Glomerular endothelial cell (primary cell): ENCODE measurements at places on chromosomes 7 and 10.

DNA sequence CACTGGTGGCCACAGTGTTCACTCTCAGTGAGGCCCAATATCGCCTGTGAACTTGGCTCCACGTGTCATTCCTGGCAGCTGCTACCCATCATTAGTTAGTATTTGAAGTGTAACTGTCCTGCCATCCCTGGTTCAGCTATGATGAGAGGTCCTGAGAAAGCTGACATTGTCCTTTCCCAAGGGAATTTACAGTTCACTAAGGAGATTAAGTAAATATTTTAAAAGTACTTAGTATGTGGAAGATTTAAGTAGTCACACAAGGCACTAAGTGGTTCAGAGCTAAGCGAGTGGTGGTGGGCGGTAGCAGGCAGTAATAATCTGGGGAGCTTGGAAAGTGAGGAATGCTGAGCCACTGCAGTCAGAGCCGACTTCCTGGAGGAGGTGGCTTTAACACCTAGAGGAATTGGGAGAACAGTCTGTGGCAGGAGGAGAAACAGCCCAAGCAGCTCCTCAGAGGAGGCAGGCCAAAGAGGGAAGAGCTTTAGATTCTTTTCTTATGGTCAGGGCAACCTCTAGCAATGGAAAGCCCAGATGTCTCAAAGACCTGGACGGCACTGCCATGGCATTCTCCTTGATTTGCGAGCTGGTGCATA is 519.7 kb downstream of the LRMDA start:
- DNase-seq: no peak

- DNase-seq: peak; percentile 89
Measured at GRCh38 chr10:53403688-53404087, 631.1 kb upstream of the MBL2 start.

- no peak for DNase-seq
Measured at GRCh38 chr7:159177284-159177953, 32.8 kb upstream of the VIPR2 start.

DNA sequence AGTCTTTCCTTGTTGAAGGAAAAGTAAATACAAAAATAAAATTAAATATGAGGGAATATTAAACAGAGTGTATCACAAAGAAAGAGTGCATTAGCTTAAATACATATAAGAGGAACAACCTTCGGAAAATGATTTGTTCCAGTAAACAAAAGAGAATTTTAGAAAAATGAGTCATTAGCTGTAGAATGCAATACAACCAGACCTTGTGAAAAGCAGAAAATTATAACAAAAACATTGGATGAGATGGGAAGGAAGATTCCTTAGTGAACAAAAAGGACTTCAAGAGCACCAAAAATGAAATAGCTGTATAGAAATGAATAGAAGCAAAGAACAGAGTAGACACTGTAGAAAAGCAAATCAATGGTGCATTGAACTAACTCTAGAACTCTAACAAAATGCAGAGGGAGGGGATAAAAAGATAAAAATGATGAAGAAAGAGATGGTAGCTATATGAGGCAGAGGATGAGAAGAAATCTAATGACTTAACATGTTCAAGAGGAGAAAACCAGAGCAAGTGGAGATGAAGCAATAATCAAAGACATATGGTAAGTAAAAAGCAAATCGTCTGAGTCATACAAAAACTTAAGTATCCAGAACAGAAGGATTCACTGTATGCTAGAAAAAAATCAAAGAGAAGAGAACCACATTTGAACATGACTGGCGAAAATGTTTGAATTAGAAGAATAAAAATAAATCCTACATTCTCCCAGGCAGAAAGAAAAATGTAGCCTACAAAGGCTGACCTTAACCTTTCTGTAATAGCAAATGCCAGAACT is 190.5 kb downstream of the TMEM26 start:
- DNase-seq: no peak

- DNase-seq: no peak
Measured at GRCh38 chr7:138258197-138258559, 181.9 kb downstream of the AKR1D1 start.

DNA sequence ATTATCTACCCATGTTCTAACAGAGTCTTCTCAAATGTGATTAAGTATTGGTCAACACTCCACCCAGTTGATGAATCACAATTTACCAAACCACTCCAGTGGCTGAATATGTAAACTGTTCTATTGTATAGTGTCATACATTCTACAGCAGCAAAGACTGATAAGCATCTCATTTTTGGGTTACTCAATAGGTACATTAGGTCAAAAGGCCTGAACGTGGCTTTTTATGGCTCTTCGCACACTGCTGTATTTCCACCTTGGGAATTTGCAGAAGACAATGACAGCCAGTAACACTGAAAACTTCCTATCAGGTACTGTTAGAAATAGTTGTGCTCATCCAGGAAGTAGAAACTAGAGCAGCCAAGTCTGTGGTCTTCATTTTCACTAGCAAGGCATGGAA is 166.9 kb downstream of the GLI3 start:
- DNase-seq: no peak

GRCh38 chr10:78321500-78321899 is 287.8 kb downstream of the RPS24 start:
- DNase-seq: no peak
